Fibroblast of skin of left quadriceps (primary cell): ENCODE measurements at places on chromosomes 6 and 20.

- DNase-seq, result no peak
Measured at GRCh38 chr20:9440892-9441291, 73.5 kb upstream of the LAMP5 start.

GRCh38 chr6:13581700-13582229, 7.4 kb downstream of the SIRT5 start:
- DNase-seq, result no peak

- DNase-seq, result peak; percentile 40
Measured at GRCh38 chr6:31945507-31946369, at the start of gene CFB. TSS of gene CFB (plus strand) at chr6:31946095. CDS start at chr6:31946222, 127 bp downstream.

GRCh38 chr6:43835872-43836419, 65.9 kb downstream of the VEGFA start:
- DNase-seq, result no peak

GRCh38 chr20:44442298-44443070, 33.2 kb upstream of the TTPAL start:
- DNase-seq, result no peak

- DNase-seq, result no peak
Measured at GRCh38 chr6:13624871-13625288, 9.7 kb downstream of the NOL7 start.

- DNase-seq, result no peak
Measured at GRCh38 chr6:6729971-6730370, 141.5 kb downstream of the LY86 start.

GRCh38 chr20:39700528-39700927, 738.4 kb downstream of the DHX35 start:
- DNase-seq, result no peak

DNA sequence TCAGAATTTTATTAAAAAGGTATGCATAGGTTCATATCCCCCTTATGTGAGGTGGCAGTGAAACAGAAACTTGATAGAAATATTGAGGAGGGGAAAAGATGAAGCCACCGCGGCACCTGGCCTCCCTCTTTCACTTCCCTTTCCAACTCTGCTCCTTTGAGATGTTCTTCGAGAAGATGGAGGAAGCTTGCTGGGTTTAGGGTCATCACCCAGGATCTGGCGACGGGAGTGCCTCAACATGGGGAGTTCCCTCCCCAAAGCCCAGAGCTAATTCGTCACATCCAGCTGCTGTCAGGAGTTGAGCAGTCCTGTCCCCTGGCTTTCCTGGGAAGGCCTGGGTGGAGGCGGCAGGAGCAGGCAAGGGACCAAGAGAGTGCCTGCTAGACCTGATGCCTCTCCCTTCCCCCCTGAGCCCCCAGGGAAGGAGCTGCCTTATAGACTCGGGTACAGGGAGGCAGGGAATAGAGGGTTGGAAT, 29.1 kb downstream of the RREB1 start:
- no peak for DNase-seq

GRCh38 chr6:14921878-14922671, 323.8 kb upstream of the JARID2 start:
- no peak for DNase-seq

- DNase-seq, result no peak
Measured at GRCh38 chr20:17720755-17721154, 21.0 kb downstream of the BANF2 start.

GRCh38 chr20:52318651-52319050, 127.1 kb upstream of the ZFP64 start:
- no peak for DNase-seq

DNA sequence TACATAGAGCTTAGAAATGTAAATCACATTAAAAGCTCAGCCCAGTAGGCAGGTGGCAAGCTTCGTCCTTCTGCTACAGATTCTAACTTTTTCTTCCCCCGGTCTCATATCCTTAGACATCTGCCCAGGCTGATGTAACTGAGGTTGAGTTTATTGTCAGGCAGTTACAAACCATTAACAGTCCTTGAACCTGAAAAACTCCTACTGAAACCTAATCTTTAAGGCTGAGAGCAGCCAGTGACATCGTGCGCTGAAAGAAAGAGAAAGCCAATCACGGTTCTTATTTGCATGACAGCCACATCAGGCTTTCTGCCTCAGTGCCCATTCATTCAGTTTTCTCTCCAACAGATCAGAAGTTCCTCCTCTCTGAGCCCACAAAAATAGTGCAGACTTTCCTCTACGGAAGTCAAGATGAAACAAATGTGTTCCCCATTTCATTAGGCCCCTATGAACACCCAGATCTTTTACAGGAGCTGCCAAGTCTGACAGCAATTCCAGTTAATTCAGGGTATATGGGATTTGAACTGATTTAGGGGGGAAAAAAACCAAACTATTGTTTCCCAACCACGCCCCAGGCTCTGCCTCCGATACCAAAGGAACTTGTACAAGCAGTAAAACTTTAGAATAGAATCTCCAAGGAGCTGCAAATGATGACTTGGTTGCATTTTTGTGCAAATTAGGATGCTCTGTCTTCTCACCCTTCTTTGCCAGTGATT, at the start of gene NHSL1:
NHSL1 (minus strand) TSS at position 192 of the 716 bp plus-strand sequence. CDS start 204 bp downstream, outside the sequence.
- peak; percentile 6 for DNase-seq

- DNase-seq, result no peak
Measured at GRCh38 chr20:8755340-8756118, 313.4 kb upstream of the PLCB4 start.

DNA sequence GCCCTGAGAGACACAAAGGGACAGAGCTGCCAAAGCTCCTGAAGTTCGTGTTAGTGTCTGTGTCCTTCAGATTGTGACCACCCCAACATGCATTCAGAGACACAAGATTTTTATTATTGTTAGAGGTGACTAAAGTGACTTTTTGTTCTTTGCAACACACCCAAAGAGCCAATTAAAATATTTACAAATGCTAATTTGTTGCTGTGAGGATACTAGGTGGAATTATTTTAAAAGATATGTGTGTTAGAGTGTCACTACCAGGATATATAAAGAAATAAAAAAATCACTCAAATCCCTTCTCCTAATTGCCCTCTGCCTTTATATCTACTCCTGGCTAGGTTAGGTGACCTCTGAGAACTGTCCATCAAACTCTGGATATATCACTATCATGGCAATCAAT, 160.7 kb downstream of the GRIK2 start:
- no peak for DNase-seq

GRCh38 chr6:66897576-66897975, 1190.5 kb upstream of the EYS start:
- peak; percentile 8 for DNase-seq

DNA sequence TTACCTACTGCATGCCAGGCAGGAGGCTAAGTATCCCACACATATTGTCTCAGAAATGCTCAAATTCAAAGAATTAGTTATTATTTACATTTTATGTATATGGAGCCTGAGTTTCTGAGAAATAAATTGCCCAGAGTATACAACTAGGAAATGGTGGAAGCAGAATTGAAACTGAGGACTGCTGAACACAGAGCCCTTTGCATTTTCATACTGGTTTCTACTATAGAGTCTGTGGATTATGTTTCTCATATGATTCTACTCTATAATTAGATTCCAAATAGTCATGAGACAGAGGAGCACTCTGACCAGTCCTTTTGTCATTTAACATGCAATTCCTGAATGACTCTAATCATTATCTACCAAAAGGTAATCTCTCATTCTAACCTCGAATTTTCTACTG, 254.3 kb downstream of the LMBRD1 start:
- DNase-seq, result no peak

- peak; percentile 9 for DNase-seq
Measured at GRCh38 chr20:43448748-43449535, 8.8 kb upstream of the SRSF6 start.

DNA sequence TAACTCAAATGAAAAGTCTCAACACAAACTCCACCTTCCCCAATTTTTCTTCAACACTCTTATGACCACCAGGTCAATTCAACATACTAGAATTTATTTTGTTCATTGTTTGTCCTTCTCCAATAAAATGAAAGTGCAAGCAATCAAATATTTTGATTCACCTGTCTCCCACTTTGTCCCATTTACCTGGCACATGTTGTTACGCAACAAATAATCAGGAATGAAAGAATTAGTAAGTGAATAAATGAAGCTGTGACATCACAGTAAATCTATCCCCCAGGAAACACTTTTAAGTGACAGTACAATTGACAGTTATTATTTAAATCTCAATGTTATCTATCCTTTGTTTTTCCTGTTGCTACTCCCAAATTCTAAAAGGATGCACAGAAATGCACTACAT, 393.7 kb upstream of the OPRM1 start:
- no peak for DNase-seq

- DNase-seq, result no peak
Measured at GRCh38 chr6:119482850-119483285, 133.3 kb upstream of the MAN1A1 start.

GRCh38 chr6:38404900-38405556, 234.7 kb downstream of the BTBD9 start:
- no peak for DNase-seq

GRCh38 chr6:134217798-134218140, 100.1 kb downstream of the SGK1 start:
- DNase-seq, result no peak

GRCh38 chr6:126804332-126805064, 314.0 kb upstream of the RSPO3 start:
- DNase-seq, result peak; percentile 38

DNA sequence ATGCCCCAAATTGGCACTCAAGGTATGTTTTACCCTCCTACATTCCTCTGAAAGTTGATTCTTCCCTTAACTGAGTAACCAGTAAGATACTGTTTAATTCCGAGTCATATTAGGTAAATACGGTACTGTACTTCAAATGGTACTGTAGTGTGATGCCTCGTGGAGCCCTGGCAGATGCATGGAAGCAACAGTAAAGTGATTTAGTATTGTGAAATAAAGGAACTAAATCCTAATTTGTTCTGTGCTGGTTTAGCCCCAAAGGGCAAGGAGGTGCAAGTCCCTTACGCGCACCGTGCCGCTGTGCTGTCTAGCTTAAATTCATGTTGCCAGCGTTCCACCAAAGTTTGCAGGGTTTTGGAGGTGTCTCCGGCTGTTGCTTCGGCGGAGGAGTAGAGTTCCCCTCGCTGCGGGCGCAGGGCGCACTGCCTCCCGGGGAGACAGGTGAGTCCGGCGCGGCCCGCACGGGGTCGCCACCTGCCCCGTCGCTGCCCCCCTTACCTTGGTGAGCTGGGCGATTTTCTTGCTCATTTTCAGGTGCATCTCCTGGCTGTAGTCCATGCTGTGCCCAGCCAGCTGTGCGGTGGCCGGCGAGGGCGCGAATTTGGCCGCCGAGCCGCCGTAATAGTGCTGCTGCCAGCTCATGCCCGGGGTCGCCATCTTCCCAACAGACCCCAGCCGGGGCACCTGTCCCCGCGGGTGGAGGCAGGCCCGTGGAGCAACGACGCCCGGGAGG, 655 bp downstream of the FAM184A start:
- no peak for DNase-seq

GRCh38 chr6:136035378-136036070, 184.0 kb downstream of the PDE7B start:
- no peak for DNase-seq

- DNase-seq, result no peak
Measured at GRCh38 chr6:157157258-157157657, 166.1 kb downstream of the TMEM242 start.

GRCh38 chr20:4435671-4436455, 285.8 kb upstream of the PRND start:
- DNase-seq, result no peak

- DNase-seq, result no peak
Measured at GRCh38 chr6:113221850-113222249, 635.3 kb upstream of the MARCKS start.

- DNase-seq, result no peak
Measured at GRCh38 chr6:32983964-32984621, 15.7 kb downstream of the BRD2 start.

- no peak for DNase-seq
Measured at GRCh38 chr6:106421496-106421895, 61.0 kb downstream of the CRYBG1 start.

GRCh38 chr6:44851176-44851575, 463.7 kb downstream of the CDC5L start:
- DNase-seq, result no peak

- DNase-seq, result no peak
Measured at GRCh38 chr6:134930463-134930862, 19.4 kb downstream of the ALDH8A1 start.

DNA sequence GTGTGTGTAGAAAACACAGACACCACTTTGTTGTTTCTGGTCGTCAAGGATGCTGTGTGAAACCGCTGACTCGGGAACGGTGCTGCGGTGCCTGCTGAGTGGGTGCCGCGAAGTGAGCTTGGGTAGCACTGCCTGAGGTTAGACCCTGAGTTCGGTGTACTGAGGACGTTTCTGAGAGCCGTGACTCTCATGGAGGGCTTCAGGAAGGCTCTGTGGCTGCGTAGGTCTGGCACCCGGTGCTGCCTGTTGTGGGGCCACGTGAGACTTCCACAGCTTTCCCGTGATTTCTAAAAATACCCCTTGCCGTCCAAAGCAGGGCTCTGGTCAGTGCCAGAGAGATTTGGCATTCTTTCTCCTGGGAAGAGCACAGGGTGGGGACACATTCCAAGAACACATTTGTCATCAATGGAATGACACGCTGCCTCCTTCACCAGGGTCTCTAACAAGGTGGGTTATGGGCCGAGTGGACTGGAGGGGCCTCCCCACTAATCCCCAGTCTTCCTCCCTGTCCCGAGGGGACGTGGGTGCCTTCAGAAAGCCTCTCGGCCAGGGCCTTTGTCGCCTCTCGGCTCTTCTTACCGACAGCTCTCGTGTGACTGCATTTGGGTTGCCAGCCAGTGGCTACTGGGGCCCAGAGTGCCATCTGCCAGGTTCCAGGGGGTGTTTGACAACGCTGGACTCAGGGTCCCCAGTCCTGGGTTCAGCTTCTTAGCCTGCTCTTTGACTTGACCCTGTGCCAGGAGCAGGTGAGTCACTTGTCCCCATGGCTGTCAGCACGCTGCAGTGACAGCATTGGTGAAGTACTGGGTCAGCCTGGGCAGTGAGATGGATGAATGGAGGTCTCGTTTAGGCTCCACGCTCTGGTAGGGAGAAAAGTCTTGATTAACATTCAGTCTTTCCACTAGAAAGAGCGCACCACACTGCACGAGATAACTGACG, 62.2 kb downstream of the SYNJ2 start:
- DNase-seq, result no peak

- DNase-seq, result no peak
Measured at GRCh38 chr20:35886537-35886936, 67.8 kb downstream of the SCAND1 start.

DNA sequence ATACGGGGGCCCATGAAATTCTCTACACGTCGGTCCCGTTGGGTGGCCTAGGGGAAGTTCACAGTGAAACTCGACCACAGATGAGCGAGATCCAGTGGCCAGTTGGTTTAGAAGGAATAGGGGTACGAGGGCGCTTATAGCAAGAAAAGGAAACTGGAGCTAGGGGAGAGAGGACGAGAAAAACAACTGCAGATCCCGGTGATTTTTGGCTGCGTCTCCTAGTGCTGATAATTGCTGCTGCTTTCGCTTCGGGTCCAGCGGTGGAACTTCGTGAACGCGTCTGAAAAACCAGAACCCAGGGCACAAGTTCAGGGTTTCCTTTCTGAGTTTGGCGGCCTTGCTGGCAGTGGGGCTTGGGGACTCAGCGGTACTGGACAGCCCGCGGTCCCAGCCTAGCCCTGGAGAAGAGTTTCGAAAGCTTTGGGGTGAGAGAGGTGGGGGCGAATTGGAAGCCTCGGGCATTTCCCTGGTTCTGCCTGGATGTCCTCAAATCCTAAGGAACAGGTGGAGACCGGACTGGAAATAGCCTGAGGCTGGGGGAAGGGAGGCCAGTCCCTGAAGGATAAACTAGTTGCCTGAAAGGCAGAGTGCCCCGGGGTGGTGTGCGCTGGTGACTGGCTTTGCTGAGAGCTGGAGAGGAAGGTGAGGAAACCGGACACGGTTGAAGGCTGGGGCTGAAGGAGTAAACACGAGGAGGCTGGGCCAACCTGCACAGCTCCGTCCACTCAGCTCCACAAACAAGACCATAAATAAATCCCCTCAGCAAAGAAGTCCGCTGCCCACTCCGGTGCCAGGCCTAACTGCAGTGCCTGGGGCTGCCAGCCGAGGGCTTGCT, 793 bp downstream of the GMPR start:
- no peak for DNase-seq
